ENCODE measurements at places on chromosomes 13 and 19. TPM values are rescaled to one million over a fixed set of nuclear protein-coding genes. Genes with fewer than 3 reads are reported as not detected.

Gene ZNF350
- total RNA-seq, result 3.3 TPM

Gene C5AR1
- 0.11 TPM for total RNA-seq

Gene NBEA
- total RNA-seq, result 4.0 TPM

Gene SLC8A2
- total RNA-seq, result 0.22 TPM

Gene RPS5
- 6,081 TPM for total RNA-seq

Gene BCAM
- not detected for total RNA-seq

Gene LYPD3
- not detected for total RNA-seq
